ENCODE measurements at places on chromosomes 4 and X. TPM values are rescaled to one million over a fixed set of nuclear protein-coding genes. Genes with fewer than 3 reads are reported as not detected.
A peak's percentile ranks its signal among the peaks of the same experiment; 100 is the strongest.

GRCh38 chr4:91914176-91914804 lies 389.5 kb upstream of the GRID2 start:
- DNase-seq: no peak

DNA sequence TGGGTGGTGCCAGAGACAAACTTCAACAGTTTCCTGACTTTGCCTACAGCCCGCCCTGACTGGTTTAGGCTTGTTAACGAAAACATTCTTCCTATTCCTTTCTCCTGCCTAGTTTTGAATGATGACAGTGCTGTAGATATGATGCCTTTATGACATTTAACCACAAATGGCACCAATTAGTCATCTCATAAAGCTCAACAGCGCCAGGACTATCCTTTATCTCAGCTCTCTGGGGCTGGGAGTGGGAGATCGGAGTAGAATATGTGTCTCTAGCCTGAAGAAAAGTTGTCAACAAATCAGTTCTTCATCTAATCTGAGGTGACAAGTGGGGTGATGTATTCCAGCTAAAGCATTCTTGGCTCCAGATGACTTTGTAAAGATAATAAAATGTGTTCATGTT lies 64.6 kb upstream of the SH3RF1 start:
- DNase-seq: peak; percentile 64

GRCh38 chr4:109942292-109942926 lies 29.7 kb downstream of the EGF start:
- DNase-seq: peak; percentile 2

DNA sequence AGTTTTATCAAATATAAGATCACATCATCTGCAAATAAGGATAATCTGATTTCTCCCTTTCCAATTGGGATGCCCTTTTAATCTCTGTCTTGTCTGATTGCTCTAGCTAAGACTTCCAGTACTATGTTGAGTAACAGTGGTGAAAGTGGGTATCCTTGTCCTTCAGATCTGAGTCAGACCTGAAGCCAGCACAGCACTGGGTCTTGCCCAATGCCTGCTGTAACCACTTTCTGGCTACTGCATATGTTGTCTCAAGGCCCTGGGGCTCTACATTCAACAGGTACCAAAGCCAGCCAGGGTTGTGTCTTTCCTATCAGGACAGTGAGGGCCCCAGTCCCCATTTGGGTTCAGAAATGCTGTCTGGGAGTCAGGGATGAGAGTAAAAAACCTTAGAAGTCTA lies 90.3 kb downstream of the CYSLTR1 start:
- DNase-seq: peak; percentile 14

Gene C1QTNF7
- not detected for total RNA-seq

Gene MRFAP1L1
- 81.2 TPM for total RNA-seq

GRCh38 chr4:2061186-2062131 lies 2.3 kb downstream of the NAT8L start:
- DNase-seq: no peak

Gene STK32B
- total RNA-seq: 7.6 TPM

DNA sequence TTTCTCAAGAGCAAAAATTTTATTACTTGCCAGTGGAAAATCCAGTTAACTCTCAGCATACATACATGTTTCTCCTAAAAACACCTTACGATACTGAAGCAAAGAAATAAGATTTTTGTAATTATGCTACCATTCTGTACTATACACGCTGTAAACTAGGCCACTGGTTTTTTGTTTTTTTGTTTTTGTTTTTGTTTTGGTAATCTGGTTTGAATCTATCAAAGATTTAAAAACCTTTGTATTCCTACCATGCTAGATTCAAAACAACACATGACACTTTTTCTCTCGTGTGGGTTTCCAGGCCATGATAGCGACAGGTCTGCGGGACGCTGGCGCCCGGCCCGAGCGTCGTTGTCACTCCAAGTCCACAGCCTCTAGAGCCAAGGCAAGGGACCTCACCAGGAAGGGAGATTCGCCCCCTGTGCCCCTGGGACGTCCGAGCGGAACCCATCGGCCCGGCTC lies 723 bp downstream of the TMEM192 start:
- DNase-seq: no peak

DNA sequence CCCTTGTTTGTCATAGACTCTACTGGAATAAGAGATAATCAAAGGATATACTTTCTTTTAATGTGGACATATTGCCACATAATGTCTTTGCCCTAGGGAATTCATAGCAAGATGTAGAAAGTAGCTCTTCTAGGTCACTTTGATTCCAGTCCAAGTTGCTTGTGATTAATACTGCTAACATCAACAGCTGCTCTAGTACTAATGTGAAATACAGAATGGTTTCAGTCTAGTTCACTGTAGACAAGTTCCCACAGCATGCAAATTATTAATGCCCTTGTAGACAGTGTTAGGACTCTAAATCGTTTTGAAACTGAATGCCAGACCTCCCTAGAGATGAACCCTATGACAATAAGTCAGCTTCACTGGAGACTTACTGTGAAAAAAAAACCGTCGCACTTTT lies 494.6 kb upstream of the ATOH1 start:
- DNase-seq: no peak

DNA sequence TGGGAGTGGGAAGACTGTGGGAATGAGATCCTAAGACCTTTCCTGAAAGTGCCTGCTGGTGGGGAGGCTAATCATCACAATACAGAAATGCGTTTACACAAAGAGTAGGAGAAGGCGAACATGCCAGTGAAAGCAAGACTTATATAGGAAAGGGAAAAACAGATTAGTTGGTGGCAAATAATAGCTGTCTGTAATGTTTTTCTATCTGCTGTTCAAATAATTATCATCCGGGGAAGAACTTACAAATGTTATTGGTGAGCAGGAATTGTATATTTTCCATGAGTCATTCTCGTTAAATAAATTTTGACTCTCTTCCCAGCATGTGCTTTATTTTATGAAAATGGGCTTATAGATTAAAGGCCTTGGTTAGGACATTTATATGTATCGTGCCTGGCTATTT lies 196.5 kb downstream of the ARHGAP10 start:
- DNase-seq: no peak

DNA sequence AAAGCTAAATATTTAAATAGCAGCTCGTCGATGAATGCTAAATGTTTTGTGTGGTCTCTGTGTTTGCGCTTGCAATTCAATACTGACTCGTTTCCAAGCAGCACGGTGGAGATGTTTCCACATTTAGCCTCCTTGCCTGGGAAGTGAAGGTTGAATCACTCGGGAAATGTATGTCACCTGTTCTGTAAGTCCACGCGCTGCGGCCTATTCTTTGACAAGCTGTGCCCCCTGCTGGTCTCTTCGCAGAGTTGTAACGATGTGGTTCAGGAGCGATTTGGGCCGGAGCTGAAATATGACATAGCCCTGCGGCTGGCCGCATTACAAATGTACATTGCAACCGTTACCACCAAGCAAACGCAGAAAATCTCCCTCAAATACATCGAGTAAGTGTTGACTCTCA lies 89.6 kb upstream of the PRPS2 start:
- peak; percentile 73 for DNase-seq

DNA sequence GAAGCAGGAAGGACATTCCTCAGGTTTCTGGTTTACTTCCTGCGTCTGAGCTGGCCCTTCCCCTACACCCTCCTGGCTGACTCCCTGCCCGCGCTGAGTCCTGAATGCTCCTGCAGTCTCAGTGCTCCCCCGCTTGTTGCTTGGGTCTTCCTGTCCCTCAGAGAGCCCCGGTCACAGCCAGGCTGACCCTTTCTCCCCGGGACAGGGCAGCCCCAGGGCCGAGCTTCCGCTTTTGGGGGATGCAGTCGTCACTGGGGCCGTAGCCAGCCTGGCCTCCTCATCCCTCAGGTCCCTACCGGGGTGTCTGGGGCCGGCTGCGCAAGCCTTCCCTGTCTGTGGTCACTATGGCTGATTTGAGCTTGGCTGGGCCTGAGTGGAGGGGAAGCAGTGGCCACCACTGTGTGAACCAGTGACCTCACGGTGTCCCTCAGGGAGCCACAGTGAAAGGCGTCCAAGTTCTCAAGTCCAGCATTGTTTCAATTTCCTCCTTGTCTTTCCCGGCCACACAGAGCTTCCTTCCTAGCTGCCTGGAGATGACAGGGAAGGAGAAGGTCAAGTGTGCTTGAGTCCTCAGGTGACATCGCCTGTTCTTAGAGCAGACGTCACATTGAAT lies 34.1 kb upstream of the ASMTL start:
- no peak for DNase-seq

Gene MAGEA1
- total RNA-seq: 11.7 TPM

DNA sequence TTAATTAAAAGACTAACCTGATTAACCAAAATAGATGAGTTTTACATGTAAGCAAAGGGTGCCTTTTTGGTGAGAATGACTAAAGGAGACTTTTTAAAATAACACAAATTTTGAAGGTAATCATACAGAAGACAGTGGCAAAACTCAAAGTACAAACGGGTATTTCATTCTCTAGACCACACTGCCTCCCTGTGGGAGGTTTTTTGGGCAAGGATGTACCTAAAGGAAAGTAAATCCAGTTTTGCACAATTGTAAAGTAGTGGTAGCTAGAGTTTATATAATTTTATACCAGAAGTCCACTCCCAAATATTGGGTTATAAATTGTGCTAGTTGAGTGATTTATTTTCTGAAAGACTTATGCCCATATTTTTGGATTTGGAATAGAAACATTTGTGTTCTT lies 201.0 kb downstream of the PAPSS1 start:
- DNase-seq: peak; percentile 20

GRCh38 chr4:180169394-180169793 lies 2073.8 kb upstream of the TENM3 start:
- DNase-seq: no peak

- DNase-seq: peak; percentile 2
Observed at GRCh38 chr4:85637778-85638177, 162.8 kb downstream of the ARHGAP24 start.

Gene GASK1B
- total RNA-seq: 4.4 TPM

DNA sequence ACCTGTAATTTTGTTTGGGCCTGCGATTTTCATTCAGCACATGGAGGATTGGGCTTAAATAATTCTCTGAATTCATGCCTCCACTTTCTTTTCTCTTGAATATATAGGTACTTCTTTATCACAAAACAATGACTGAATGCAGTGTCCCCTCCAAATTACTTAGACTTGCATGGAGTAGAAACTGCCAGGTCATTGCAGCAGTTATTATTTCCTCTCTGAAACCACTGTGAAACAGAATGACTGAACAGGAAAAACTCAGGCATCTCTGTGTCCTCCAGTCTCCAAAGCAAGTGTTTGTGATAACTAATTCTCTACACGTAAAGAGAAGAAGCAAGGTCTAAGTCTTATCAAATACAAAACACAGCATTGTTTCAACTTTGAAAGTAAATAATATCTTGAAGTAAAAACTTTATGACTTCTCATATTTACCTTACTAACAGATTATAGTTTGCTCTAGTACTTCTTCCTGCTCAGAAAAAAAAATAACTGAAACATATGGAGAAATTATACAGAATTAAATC lies 144.5 kb upstream of the DIAPH2 start:
- no peak for DNase-seq

Gene LPAR4
- total RNA-seq: 2.0 TPM

DNA sequence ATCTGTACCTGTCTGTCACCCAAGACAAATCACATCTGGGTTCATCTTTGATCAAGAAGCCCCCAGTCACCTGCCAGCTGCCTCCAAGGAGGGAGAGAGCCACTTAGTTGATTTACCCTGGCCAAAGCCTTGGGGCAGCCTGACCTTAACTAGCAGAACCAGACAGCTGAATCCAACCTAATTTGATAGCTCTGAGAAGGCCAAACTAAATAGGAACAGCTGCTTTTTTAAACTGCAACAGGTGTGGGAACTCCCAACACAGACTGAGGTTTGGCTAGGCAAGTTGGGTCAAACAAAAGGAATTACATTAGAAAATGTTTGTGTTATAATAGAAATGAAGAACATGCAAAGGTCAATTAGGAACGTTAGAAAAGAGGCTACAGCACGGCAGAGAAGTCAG lies 375.7 kb downstream of the NLGN4X start:
- no peak for DNase-seq

DNA sequence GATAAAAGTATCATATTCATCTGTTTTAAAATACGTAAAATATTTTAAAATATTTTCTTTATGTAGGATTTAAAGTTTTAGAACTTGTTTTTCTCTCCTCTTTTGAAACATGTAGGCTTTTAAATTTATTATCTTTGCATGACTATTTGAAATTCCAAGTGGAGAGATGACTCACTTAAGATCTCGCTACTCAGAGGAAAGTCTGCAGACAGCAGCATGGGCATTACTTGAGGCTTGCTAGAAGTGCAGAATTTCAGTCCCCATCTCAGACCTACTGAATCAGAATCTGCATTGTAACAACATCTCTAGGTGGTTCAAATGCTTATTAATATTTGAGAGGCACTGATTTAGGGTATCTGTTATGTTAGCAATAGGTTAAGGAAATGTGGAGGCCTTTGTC lies 225.7 kb upstream of the ARX start:
- no peak for DNase-seq

DNA sequence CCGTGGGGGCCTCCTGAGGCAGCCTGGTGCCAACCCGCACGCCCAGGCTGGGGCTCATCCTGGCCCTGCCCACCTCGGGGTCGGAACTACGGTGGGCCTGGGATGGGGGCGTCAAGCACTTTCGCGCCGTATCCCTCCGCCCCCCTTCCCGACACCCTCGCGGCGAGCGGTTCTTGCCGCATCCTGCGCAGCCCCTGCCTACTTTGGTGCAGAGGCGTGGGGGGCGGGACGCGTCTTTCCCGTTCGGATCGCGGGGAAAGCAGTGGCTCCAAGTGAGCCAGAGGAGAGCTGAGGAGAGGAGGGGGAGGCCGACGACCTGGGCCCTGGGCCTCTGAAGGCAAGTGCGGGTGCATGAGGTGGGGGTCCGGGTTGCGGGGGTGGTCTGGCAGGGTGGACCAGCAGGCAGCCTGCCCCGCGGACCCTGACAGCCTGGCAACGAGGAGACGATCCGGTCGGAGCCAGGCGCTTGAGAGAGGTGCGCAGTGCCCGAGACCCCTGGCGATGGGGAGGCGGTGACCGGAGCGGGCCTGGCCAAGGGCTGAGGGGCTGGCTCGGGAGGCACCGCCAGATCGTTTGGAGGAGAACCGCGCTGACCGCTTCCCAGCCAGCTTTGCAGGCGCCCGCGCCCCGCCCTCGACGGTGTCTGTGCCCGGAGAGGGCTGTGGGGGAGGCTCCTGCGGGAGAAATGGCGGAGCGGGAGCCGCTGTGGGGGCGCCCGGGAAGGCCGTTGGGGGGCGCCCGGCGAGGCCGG lies at the start of gene GPRASP2:
Gene GPRASP2 (plus strand): TSS at position 233 of the 751 bp plus-strand sequence. CDS start 2,422 bp downstream, outside the sequence.
- peak; percentile 33 for DNase-seq
